ENCODE measurements at places on chromosomes 7 and 10.

DNA sequence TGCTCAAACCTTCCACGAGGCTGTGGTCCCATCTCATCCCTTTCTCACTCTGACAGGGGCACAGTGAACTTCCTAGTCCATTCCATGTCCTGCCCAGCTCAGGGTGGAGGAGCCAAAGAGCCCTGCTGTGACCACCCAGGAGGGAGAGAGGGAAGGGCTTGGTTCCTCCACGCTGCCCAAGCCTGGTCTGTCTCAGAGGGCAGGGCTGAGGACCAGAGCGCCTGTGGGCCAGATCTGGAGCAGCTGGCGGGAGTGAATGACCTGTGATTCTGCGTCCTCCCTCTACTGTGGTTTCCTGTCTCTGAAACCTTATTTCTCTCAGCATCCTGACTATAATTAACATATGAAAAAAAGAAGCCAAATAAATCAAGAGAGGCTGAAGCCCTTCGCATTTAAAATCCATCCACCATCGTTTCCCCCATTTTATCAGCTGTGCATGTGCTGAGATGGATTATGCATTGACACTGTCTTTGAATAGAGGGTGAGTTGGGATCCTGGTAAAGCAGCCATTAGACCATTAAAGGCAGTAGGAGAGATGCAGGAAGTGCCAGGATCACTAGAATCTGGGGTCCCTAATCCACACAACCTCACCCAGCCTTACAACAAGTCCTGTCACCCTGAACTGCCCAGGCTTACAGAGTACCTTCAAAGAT, 165.6 kb downstream of the DPP6 start:
- no peak for DNase-seq

- DNase-seq, result no peak
These were observed 110.4 kb downstream of the CAMK1D start for GRCh38 chr10:12459762-12460161.

GRCh38 chr7:30649717-30650420, 32.4 kb downstream of the CRHR2 start:
- DNase-seq, result no peak

DNA sequence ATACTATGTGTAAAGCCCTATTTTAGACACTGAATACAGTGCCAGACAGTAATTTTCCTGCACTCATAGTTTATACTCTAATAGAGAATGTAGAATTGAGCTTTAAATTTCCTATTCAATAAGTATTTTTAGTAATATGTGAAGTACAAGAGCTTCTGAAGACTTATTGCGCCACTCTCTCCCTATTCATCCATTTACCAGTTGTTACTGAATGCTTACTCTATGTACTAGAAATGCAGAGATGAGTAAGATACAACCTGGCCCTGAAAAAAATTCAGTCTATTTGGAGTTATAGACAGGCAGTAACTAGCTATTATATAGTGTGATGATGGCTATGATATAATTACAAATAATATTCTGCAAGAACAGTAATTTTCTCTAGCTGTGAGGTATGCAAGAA, 98.8 kb downstream of the ADK start:
- no peak for DNase-seq

- no peak for DNase-seq
These were observed 1247.8 kb downstream of the GATA3 start for GRCh38 chr10:9302140-9302746.

GRCh38 chr10:105585753-105586152, 944.7 kb downstream of the SORCS3 start:
- DNase-seq, result no peak

DNA sequence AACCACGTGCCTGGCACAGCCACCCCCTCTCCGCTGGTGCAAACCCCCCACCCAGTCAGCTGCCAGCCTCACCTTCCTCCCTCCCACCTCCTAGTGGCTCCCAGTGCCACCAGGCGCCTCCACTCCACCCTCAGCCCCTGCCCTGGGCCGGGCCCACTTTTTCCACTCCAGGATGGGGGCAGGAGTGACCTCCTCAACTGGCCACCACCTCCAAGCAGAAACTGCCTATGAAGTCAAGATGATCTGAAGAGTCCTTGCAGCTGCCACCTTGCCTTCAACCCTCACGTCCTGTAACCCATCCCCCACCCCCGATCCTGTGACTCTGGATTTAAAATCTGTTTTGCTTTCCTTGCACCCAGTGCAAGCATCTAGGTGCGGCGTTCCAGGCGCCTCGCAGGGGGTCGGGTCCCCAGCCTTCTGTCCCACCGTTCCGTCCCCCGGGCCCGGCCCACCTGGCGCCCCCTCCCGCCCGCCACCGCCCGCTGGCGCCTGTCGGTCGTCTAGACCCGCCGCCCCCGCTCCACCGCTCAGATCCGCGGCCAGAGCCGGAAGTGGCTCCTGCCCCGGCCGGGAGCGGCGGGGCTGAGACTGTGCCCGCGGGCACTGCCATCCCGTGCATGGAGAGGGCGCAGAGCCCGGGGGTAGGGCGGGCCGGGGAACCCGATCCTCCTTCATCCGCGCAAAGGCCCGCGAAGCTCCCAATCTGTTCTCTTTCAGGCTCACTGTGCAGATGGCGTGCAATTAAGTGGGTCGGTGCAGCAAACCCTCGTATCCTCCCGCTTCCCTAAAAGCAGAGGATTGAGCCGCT, 51.2 kb upstream of the GTF2I start:
- DNase-seq, result no peak

DNA sequence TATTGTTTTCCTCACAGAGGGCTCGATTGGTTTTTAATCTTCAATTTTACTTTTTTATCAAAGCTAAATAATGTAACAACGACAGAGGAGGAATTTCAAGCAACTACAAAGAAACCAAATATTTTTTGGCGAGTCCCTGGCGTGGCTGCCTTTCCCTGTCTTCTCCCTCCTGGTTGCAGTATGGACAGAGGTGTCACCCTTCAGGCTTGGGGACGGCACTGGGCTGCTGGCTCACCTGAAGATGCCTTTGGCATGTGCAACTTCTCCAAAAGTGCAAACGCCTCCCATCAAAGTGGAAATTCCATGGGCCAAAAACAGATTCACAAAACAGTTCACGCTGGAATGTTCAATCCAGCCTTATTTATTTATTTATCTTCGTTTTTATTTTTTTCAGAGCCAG, 51.9 kb downstream of the DOCK1 start:
- DNase-seq, result no peak

GRCh38 chr7:30184791-30185487, 50.2 kb downstream of the MTURN start:
- no peak for DNase-seq

DNA sequence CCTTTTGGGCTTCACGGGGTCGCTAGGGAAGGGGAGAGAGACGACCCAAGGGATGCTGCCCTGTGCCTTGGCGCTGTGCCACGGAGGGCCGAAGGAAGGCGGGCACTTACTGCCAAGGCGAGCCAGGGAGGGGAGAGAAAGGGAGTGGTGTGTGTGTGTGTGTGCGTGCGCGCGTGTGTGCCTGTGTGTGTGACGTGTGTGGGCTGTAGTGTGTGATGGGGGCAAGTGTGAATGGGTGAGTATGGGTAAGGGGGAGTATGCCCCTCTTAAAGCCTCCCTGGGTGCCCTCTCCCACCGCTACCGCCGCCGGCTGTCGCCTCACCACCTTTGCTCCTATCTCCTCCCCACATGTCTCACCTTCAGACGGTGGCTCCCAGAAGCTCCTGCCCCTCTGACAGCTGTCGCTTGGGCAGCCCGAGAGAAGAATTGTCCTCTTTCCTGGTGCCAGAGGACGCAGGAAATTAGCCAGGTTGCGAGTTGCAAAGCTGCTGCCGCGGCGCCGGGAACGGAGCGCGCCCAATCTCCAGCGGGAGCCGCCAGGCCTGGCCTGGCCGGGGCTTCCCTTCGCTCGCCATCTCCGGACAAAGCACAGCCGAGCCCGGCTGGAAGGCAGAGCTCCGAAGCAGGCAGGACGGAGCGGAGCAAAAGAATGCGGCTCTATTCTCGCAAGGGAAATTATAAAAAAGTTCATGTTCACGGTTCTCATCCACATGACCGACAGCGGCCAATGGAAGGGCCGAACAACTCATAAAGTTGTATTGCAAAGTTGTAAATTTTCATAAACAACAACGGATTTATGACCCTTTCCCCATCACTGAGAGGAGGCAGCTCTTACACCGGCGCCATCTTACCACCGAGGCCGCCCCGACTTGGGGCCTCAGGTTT, at the start of gene HOXA3:
HOXA3 (minus strand) TSS at position 653 of the 885 bp plus-strand sequence. CDS start 41,943 bp downstream, outside the sequence.
- no peak for DNase-seq

DNA sequence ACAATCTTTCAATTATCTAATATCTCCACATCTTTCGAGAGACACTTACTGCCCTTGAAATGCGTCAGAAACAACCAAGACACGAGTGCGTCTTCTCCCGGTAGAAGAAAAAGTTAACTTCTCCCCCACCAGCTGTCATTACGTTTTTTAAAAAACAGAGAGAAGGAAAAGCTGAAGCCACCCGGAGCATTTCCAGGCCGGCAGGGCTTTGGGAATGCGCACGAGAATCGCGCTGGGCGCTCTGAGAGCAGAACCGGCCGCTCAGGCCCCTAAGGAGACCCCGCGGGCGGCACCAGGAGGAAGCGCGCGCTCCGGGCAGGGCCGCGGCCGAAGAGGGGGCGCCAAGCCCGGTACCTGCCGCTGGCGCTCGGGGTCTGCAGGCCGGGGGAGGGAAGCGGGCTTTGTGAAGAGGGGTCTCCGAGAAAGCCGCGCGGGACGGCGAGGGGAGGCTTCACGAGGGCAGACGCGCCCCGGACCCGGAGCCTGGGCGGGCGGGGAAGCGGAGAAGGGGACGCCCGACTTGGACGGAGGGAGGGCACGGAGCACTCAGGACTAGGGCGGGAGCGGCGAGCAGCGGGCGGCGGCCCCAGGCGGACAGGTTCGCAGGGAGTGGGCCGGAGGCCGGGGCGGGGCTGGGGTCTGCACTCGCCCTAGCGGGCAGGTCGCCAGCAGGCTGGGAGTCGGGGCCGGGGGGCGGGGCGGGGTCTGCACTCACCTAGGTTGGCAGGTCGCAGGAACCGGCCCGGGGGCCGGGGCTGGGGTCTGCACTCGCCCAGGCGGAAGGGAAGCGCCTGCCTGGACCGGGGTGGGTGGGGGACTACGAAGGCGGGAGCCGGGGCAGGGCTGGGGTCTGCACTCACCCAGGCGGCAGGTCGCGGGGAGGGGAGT, 932 bp downstream of the ESYT2 start:
- no peak for DNase-seq

DNA sequence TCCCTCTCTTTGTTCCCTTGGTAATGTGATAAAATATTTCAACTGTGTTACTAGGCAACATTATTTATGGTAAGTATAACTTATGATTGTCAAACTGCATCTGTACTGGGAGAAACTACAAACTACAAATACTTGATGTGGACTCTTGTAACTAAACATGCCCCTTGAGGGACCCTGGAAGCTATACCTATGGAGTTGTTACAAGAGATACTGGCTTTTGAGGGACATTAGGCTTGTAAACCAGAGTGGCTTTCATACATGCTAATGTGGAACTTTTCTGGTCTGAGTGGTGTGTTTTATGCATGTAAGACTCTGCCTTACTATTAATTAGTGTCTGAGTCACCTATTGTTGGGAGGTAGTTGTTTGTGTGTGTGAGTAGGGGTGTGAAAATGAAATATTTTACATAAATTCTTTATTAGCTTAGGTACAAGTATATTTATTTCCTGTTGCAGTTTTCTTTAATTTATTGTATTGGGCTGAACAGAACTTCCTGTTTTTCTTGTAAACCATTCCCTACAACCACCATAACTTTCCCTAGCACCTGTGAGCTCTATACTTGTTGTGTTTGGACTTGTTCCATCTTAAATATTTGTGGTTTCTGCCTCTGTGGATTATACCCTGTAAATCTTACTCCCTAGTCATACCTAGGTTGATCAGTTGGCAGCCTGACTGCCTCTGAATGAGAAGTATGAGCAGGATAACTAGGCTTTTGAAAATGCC, 49.8 kb downstream of the STK31 start:
- DNase-seq, result no peak

Data from stimulated activated CD8-positive, alpha-beta memory T cell treated with anti-CD3 and anti-CD28 coated beads, Interleukin-7, amount 100 ng/mL, for 1 hour (primary cell).